Dermis microvascular lymphatic vessel endothelial cell (primary cell): ENCODE measurements at places on chromosomes 6 and 20. TPM values are rescaled to one million over a fixed set of nuclear protein-coding genes. Genes with fewer than 3 reads are reported as not detected.

DNA sequence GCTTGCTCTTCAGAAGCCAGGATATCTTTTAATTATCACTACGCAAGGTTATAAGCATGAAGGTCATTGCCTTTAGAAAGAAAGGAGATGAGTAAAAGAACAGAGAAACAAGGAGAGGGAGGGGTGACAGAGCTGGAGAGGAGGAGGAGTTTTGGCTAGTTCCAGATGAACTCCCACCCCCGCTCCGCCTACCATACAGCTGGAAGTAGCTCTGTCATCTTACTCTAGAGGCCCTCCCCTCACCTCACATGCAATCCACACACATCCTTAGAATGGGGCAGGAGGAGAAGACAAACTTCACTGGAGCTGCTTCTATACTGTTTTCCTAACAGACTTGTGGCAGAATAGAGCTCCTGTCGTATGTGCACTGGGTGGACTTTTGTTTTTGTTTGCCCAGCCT lies 144.7 kb downstream of the SCML4 start:
- no peak for DNase-seq

Gene PHACTR3
- total RNA-seq: 2.4 and 3.2 TPM in 2 replicates

DNA sequence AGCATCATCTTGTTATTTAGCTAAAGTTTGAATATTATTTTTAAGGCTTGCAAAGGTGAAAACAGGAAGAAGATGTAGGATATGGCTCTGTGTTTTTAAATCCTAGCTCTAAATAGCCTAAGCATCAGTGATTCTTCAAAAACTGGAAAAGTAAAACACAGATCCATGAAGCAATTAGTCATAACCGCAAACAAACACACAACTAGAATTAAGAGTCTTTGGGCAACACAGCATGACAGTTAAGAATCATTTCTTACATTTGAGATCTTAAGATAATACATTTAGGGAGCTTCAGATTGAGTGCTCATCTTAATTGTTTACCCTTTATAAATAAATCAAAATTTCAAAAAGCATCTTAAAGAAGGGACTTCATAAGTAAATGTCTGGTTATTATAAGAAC lies 115.8 kb upstream of the MAP7 start:
- DNase-seq: no peak

- DNase-seq: no peak
Observed at GRCh38 chr6:39209360-39209811, 19.9 kb downstream of the KCNK5 start.

DNA sequence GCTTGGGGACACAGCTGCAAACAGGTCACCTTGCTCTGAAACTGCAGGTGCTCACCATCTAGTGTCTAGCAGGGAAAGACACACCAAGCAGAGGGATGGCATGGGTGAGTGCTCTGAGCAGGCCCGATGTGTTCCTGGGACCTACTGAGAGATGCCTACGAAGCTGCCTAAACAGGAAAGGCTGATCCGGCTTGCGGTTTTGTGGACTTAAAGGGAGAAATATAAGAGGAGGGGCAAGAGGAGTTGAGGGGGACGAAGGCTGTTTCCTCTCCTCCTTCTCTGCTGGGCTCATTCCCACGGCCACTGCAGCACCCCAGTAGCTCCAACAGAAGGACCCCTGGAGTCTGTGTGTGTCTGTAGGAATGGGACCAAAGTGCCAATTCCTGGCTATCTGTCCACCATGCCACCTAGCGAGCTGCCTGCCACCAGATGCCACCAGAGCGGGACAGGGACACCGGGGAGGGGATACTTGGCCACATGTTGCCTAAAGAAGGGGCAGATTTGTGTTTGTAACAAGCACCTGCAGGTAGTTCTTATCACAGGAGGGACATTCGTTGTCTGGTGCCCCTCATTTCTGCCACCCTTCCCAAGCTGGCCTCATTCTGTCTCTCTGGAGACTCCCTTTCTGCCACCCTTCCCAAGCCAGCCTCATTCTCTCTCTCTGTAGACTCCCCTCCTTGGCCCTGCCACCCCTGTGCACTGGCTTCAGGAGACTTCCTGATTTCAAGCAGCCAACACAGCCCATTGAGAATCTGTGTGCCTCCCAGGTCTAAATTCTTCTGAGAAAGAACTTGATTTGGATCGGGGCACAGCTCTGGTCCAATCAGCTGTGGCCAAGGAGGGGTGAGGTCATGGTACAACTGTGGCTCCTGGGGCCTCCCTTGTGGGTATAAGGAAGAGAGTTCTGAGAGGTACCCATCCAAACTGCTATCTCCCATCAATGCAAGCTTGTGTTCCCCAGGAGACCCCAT lies 221.8 kb downstream of the ANKRD60 start:
- no peak for DNase-seq

GRCh38 chr20:1897965-1898464 lies 2.8 kb downstream of the SIRPA start:
- no peak for DNase-seq

Gene CRISP2
- total RNA-seq: not detected in 2 replicates

DNA sequence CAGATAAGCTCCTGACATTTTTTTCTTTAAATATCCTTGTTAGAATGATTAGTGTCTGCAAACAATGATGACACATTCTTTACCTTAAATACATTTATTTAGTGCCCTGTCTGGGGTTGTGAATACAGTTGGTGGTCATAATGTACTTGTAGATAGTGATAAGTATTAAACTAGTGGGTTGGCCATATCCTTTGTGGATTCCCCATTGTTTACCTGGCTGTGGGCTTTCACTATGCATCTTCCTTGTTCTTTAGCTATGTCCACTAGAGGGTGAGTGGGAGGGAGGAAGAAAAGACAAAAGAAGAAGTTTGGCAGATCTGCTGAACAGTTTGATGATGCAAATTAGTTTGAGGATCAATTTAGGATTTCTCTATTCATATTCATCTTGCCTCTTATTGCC lies 15.7 kb downstream of the HS3ST5 start:
- no peak for DNase-seq

DNA sequence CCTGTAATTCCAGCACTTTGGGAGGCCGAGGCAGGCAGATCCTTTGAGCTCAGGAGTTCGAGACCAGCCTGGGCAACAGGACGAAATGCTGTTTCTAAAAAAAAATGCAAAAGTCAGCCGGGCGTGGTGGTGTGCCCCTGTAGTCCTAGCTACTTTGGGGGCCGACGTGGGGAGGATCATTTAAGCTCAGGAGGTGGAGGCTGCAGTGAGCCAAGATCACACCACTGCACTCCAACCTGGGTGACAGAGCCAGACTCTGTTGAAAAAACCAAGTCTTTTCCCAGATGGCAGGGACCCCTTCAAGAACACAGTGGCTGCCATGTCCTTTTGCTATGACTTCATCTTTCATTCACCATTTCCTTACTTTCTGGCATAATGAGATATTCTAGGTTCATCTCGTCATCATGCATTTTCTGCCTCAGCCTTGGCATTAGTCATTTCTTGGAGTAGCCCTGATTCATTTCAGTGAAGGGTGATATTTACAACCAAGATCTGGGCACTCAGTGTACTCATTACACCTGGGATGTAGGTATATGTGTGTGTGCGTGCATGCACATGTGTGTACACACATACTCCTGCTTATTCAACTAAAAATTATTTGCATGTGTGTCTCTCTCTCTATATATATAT lies 61.4 kb upstream of the TOX2 start:
- no peak for DNase-seq

- DNase-seq: no peak
Observed at GRCh38 chr6:44696099-44696498, 308.6 kb downstream of the CDC5L start.

DNA sequence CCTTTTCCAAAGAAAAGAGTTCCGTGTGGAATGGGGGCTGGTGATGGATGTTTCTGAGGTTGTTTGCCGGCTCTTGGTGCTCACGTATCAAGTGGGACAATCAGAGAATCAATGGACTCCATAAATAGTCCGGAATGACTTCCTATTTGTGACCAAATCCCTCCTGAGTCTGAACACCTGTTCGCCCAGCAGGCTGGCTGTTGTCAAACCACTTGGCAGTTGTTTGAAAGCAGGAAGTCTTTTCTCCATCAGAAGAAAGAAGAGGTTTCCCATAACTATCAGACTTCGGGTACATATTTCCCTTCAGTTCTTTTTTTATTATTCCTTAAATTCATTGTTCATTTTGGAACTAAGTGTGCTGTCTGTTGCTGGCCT lies 154.7 kb upstream of the RIN2 start:
- DNase-seq: no peak

DNA sequence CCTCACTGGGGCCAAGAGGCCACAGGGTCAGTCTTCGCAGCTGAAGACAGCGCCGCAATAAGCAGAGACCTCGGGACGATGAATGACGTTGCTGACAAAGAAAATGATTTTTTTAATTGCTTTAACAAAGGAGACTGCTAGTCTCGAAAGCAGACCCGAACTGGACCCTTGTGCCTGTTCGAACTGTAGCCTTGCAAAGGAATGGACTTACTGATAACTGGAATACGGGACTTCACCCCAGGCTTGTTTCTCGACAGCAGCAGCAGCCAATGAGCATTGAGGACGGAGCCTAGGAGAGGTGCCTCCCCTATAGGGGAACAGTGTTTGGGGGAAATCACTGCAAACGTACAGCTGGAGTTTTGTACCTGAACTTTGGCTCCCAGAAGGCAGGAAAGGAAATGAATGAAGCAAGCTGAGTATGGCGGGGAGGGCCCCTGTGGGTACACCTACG lies 1.3 kb upstream of the TAF4 start:
- peak; percentile 40 for DNase-seq

- peak; percentile 18 for DNase-seq
Observed at GRCh38 chr6:7087066-7087465, 20.7 kb upstream of the RREB1 start.

DNA sequence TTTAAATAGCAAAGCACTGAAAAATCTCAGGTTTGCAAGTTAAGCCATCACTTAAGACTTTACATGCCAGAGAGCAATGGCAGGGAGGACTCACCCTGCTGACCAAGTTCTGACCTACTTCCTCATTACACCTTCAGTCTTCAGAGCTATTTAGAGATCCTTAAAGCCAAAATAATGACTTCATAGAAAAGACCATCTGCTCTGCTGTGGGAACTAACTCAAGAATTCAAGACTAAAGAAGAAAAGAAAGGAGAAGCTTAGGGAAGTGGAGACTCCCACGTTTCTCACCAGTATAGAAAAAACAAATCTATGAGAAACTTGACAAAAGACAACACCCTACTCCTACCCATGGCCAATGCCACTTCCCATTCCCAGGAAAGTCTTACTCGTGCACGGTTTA lies 28.6 kb downstream of the XPO5 start:
- DNase-seq: no peak

DNA sequence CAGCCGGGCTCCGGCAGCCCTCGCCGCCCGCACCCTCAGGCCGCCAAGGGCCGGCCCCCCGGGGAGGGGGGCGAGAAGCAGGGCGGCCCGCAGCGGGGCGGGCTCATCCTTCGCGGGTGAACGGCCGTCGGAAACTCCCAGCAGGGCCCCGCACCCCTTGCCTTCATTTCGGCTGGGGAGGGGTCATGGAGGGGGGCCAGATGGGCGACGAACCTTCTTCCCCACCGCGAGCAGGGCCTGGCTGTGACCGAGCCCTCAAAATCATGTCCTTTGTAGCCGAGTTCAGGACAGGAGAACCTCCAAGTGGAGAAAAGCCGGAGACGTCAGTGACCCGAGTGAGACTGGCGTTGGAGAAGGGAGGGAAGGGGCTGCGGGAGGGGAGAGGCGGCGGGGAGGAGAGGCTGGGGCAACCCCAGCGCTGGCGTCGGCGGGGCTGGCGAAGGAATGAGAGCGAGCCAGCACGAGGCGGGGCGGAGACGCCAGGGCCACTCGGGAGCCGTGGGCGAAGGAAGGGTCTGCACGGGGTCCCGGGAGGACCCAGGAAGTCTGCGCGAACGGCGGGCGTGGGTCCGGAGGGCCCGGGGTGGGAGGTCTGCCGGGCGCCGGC lies 571 bp upstream of the FOXC1 start:
- no peak for DNase-seq

DNA sequence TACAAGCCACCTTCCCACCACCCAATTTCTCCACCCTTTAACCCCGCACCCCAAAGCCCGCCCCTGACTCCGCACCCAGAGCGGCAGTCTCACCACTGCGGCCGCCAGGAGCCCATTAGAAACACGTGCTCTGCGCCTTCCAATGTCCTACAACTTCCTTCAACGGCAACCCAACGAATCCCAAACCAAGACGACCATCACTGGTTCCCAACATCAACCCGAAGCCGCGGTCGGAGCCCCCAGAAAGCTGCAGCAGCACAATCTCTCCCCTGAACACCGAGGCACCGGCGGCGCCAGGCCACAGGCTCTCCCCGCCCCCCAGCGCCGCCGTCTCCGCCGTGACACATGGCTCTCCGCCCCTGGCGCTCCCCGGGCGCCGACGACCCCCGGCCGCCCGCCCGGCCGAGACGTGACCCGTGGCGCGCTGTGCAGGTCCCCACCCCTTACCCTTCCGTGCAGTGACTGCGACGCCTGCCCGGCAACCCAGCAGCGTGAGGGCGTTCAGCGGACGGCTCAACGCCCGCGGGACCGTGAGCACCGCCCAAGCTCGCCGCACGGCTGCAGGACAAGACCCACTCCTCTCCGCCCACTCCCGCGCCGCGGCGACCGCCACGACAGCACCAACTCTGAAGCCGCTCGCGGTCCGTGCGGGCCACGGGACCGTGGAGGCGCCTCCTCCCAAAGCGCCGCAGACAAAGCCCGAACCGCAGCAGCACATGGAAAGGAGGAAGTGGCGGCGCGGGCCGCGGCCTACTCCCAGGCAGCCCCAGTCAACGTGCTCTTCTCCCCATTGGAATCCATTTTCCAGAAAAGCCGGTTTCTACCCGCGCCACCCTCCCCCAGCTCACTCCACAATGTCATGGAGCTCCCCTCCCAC lies 551 bp downstream of the SYNCRIP start:
- no peak for DNase-seq

DNA sequence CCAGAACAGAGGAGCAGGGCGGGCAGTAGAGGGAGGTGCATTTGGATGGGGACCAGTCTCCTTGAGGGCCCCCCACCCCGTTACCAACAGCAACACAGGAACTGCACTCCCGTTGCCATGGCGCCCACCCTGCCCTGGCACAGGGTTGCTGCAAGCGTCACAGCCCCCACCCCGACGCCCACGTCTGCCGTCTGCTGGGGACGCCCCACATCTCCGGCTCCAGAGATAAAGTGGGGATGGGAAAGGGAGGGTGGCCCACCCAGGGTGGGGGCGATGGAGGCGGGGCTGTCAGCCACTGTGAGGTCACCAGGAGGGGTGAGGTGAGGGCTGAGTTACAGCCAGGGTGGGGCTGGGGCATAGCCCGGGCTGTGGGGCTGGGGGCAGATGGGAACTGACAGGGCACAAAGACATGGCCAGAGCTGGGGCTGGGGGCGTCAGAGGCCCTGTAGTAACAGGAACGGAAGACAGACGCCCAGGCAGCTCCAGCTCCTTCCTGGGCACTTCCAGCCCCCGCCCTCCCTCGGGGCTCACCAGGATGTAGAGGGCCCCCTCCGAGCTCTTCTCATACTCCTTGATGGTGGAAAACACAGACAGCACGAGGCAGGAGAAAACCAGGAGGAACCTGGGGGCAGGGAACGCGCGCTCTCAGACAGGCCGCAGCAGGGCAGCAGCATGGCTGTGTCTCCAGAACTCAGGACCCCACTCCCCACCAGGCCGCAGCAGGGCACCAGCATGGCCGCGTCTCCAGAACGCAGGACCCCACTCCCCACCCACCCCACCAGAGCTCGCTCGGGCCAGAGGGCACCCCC lies 26.0 kb downstream of the KCNQ2 start:
- no peak for DNase-seq
